ENCODE measurements at places on chromosomes 12 and 14. TPM values are rescaled to one million over a fixed set of nuclear protein-coding genes. Genes with fewer than 3 reads are reported as not detected.

The P2RX2 gene
- total RNA-seq, result not detected

The COX14 gene
- total RNA-seq, result 48.4 TPM

The KRT6A gene
- total RNA-seq, result not detected

The ANO2 gene
- 16.2 TPM for total RNA-seq

The FGF23 gene
- not detected for total RNA-seq

The SETD1B gene
- total RNA-seq, result 1.7 TPM

The ACRBP gene
- total RNA-seq, result 0.46 TPM

The EEF1AKMT3 gene
- total RNA-seq, result 2.3 TPM

The CCDC177 gene
- not detected for total RNA-seq

The KRT77 gene
- total RNA-seq, result not detected

Measured in epithelial cell of umbilical artery (primary cell).